Spinal cord (tissue), 10 donors: ENCODE measurements at places on chromosomes 12 and 14. TPM values are rescaled to one million over a fixed set of nuclear protein-coding genes. Genes with fewer than 3 reads are reported as not detected.

DNA sequence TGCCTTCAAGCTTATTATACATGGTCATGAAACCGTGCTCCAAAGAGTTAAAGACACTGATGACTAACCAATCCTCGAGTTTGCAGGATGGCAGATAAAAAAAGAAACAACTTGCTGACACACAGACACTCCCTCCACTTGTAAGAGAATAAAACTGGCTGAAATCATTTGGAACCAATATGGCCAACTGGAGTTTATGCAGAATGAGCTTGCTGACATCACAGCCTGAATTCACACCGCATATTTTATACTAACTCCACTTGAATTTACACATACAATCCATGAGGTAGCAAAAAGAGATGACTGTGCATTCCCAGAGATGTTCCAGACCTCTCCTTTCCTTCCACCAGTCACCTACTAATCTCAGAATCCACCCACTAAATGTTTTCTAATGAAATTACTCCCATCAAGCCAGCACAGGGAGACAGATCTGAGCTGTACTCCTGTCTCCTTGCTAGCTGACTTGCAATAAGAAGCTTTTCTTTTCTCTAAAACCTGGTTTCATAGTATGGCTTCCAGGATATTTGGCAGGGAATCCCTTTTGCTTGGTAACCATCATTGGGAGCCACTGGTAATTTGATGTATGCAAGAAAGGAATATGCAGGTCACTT lies 15.8 kb upstream of the PTPRR start:
- no peaks in the 10 kb centered on the region for H3K36me3 ChIP-seq
- H3K4me1 ChIP-seq: no peaks in the 10 kb centered on the region
- no peaks in the 10 kb centered on the region for H3K27me3 ChIP-seq
- no peak overlapping the region for H3K27ac ChIP-seq
- no peak overlapping the region for H3K4me3 ChIP-seq

- no peak overlapping the region for H3K4me3 ChIP-seq
- H3K27ac ChIP-seq: no peak overlapping the region
- H3K4me1 ChIP-seq: no peaks in the 10 kb centered on the region
- no peaks in the 10 kb centered on the region for H3K36me3 ChIP-seq
Observed at GRCh38 chr12:77894556-77894955, 63.9 kb downstream of the NAV3 start.

GRCh38 chr12:67940780-67941243 lies 48.4 kb upstream of the IFNG-AS1 start:
- H3K4me1 ChIP-seq: no peaks in the 10 kb centered on the region
- H3K27me3 ChIP-seq: no peaks in the 10 kb centered on the region
- no peaks in the 10 kb centered on the region for H3K36me3 ChIP-seq
- DNase-seq: no peak
- H3K4me3 ChIP-seq: no peak overlapping the region

GRCh38 chr12:123483602-123484248 lies 25.8 kb downstream of the SNRNP35 start:
- DNase-seq: no peak
- H3K27ac ChIP-seq: no peak overlapping the region
- H3K27me3 ChIP-seq: no peaks in the 10 kb centered on the region
- peaks cover 62% of the 10 kb centered on the region for H3K36me3 ChIP-seq
- H3K4me3 ChIP-seq: no peak overlapping the region
- peaks cover 6% of the 10 kb centered on the region for H3K4me1 ChIP-seq

DNA sequence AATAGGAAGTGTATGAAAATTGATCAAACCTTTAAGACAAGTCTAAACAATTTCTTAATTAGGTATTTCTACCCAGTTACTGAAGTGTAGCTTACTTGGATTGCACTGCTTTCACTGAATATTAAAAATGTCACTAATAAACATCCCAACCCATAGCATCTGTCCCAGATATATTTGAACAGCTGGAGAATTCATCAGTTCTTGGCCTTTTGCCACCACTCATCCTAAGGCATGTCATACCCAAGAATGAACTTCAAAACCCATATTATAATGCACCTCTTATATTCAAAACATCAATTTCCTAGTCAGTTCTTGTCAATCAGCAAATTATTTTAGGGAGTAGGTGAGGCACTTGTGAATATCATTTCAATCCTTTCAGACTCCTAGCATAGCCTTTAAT lies 392.3 kb downstream of the PAWR start:
- no peaks in the 10 kb centered on the region for H3K27me3 ChIP-seq
- no peak overlapping the region for H3K27ac ChIP-seq
- no peak overlapping the region for H3K4me3 ChIP-seq
- no peak for DNase-seq

DNA sequence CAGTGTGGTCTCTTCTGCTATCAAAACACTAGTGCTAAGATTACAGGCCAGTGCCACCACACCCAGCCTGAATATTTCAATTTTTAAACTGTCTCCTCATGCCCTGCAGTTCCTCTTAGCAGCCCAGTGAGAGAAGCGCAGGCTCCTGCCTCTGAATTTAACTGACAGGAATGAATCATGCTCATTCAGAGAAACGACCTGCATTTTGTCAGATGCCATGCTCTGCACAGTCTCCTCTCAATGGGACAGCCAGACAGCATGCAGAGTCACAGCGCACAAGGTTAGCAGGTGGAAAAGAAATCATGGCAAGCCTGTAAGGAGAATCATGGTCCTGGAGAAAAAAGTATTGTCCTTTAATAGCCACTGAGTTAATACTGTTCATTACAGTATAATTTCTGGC lies 691.0 kb upstream of the SEL1L start:
- no peaks in the 10 kb centered on the region for H3K4me1 ChIP-seq
- no peaks in the 10 kb centered on the region for H3K36me3 ChIP-seq
- no peak for DNase-seq
- no peak overlapping the region for H3K4me3 ChIP-seq

DNA sequence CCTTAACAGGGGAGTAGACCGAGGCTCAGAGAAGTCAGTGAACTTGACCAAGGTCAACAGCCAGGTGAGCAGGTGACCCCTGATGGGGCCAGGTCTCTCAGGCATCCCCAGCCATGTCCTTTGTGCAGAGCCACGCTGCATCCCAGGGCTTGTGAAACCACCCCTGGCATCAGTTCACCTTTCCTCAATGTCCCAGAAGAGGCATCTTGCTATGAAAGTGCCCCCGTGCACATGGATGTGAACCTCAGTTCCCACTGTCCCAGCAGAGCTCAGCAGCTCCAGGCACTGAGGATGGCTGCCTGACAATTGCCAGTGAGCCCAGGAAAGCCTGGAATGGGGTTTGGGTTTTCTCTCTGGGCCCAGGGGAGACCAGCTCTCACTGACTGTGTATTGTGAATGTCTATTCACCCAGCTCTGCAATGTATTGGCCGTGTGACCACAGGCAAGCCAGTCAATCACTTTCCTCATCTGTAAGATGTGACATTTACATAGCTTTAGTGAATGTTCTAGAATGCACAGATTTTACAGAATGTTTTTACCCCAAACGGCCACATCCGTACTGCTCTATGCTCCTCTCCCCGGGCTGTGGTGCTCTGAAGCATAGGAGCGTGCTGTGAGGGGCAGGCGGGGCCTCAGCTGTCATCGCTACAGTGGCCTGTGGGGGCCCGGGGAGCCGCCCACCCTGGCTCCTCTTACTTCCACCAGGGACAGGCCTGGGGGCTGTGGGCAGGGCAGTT lies 4.9 kb downstream of the CACNA2D4 start:
- peaks cover 2% of the 10 kb centered on the region for H3K27me3 ChIP-seq
- no peak overlapping the region for H3K4me3 ChIP-seq
- peaks cover 15% of the 10 kb centered on the region for H3K4me1 ChIP-seq
- no peak overlapping the region for H3K27ac ChIP-seq

Gene LTBR
- total RNA-seq: 6.8 TPM

Gene EML5
- total RNA-seq: 16.1 TPM
